ENCODE measurements at places on chromosomes 7 and 10.

GRCh38 chr10:123274306-123275135 lies 120.3 kb downstream of the BUB3 start:
- DNase-seq, result peak; percentile 98

DNA sequence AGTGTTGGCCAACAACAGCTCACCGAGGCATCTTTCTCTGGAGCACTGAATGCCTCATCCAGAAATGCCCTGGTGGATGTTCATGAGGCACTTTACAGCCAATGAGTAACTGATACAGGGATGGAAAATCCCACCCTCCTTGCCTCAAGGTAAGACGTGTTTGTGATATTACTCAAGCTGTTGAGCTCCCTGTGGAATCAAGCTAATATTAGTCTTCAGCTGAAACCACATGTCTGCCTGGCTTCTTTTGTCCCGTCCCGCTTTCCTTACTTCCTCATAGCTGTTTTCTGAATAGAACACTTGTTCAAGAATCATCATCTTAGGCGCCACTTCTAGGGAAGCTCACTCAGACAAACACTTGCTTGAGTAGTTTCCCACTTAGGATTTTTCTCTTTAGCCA lies 422.4 kb downstream of the INHBA start:
- DNase-seq, result no peak

DNA sequence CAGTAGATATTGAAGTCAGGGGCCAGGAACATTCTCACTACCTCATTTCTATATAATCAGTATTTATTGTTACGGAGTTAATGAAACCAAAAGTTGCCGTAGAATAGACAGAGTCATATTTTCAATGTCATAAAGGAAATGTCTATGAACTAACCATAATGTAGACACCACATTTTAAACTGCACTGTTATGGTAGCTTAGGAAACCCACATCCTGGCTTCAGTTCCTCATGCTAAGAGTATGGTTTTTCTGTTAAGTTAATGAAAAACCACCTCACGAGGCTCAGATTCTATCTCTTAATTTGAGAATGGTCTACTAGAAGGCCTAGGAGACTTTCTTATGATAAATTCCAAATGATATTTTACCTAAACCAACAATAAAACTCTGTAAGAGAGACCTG lies 166.5 kb downstream of the TMEM26 start:
- no peak for DNase-seq

DNA sequence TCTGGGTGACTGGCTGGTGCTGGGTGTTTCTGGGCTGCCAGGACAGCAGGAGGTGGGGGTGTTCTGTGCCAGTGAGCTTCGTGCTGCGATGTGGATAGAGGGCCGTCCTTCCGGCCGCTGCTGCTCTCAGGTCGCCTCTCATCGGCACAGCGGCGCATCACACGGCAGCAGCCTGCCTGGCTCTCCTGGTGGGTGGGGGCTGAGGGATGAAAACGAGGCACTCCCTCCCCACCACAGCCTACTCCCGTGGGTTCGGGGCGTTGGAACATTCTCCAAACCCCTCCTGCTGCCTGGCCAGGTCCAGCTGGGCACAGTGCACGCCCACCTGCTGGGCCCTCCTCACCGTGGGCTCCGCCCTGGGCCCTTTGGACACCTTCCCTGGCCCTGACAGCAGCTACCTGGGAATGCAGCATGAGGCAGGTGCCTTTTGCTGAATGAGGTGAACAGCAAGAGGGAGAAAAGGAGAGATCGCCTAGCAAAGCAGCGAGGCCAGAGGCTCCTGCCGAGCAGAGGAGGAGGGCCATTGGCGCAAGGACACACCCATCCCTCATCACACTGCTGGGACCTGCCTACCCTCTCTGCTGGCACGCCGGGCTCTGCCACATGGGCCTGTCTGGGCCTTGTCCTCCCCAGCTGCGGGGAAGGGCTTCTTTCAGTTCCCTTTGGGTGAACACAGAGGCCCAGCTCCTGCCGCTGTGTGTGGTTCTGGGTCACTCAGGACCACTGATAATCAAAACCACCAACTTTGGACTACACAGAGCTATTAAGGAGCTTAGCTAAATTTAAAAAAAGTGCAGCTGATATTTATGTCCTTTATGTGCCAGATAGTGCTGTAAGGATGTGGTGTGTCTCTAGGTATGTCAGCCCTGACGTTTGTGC lies 33.4 kb downstream of the INPP5A start:
- DNase-seq, result peak; percentile 3

- no peak for DNase-seq
Observed at GRCh38 chr10:114632869-114633715, 25.0 kb downstream of the ABLIM1 start.

DNA sequence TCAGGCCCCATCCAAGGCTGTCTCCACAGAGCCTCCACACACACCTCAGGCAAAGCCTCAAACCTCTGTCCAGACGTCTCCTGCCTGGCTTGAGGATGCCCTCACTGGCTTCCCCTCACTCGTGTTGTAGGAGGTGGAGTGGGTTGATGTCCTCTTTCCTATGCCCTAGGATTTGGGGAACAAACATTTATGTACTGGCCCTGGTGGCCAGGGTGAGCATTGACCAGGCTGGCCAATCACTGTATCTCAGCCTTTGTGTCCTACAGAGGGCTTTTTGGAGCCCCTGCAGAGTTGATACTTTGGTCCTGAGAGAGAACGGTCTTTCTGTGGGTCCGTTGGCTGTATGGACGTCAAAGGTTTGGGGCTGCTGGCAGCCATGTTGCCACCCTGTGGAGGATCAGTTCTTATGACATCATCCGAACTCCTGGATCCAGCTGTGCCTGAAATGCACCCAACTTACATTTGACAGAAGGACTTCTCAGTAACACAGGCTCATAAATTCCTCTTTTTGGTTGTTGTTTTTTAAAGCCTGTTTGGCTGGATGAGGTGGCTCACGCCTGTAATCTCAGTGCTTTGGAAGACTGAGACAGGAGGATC lies 2.3 kb upstream of the GRID2IP start:
- DNase-seq, result no peak

DNA sequence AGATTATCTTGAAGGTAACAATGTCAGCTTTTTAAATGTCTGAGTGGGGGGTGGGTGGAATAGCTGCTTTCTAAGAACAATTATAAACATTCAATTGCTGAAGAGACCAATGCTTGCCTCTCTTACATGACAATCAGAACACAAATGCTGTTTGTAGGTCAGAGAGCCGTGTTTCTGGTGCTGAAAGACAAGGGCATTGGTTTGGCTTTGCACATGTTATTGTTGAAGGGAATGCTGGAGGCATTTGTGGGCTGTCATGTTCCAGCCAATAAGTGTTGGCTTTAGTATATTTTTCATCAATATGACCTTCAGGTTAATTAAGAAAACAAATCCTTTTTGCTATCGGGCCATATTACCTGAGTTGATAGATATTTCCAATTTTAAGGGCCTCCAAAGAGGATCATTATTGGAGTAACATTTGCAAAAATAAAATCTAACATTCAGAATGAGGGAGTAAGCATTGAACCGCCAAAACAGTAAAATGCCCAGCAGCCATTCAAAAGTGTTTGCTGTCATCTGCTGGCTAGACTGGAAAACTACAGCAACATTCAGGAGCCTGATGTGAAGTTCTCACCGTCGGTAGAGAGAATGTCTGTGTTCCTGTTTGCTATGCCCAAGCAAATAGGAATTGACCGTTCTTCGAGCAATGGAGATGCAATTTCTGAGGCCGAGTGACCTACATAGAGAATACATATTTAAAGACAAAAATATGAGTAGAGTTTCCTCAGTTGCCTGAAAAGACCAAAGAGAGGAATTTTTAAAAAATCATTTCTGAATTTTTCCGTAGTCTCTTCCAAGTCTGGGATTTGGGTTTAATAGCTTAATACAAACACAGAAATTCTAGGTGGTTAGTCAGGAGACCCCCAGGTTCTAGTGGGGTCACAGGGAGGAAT lies 118.9 kb downstream of the APBB1IP start:
- peak; percentile 30 for DNase-seq

- DNase-seq, result no peak
Observed at GRCh38 chr10:36647540-36647939, 477.9 kb upstream of the ANKRD30A start.
